ENCODE measurements at places on chromosomes 7 and 10.

- DNase-seq: no peak
Observed at GRCh38 chr10:102599565-102600327, 44.5 kb upstream of the TRIM8 start.

GRCh38 chr10:3260066-3260834, 87.7 kb upstream of the PITRM1 start:
- no peak for DNase-seq

- DNase-seq: no peak
Observed at GRCh38 chr10:3072641-3073360, 5.5 kb downstream of the PFKP start.

- DNase-seq: no peak
Observed at GRCh38 chr7:20219062-20219445, 1.9 kb upstream of the MACC1 start.

DNA sequence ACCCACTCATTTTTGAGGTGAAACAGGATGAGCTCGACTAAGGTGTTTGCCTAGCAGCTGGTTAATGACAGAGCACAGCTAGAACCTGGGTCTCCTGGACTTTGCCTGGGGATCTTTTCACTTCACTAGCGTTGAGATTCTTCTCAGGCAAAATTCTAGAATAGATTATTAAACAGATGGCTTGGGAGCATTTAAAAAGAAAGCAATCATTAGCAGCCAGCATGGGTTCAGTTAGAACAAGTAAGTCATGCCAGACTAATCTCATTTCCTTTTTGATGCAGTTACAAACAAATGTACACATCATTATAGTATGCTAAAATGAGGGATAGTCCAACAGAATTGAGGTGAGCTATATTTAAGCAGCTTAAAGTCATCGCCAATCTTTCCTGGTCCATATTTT, 291.3 kb upstream of the MYO3A start:
- no peak for DNase-seq

- no peak for DNase-seq
Observed at GRCh38 chr7:156198277-156198676, 386.0 kb upstream of the SHH start.

DNA sequence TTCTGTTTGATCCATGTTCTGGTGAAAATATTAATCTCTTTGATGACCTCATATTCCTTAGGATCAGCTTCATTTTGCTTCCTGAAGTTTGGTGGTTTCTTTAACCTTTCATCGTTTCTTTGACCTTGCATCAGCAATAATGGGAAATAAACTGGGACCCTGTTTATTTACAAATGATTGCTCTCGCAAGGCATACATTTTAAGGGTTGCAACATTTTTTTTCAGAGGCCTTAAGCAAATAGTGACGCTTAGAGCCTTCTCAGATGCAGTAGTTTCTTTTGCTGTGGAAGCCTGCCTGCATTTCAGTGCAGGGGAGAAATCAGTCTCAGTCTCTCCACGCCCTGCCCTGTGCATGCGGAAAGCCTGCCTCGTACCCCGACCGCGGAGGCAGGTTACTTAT, 139.1 kb upstream of the NPS start:
- no peak for DNase-seq

- DNase-seq: no peak
Observed at GRCh38 chr10:4532976-4533375, 293.0 kb upstream of the AKR1E2 start.

DNA sequence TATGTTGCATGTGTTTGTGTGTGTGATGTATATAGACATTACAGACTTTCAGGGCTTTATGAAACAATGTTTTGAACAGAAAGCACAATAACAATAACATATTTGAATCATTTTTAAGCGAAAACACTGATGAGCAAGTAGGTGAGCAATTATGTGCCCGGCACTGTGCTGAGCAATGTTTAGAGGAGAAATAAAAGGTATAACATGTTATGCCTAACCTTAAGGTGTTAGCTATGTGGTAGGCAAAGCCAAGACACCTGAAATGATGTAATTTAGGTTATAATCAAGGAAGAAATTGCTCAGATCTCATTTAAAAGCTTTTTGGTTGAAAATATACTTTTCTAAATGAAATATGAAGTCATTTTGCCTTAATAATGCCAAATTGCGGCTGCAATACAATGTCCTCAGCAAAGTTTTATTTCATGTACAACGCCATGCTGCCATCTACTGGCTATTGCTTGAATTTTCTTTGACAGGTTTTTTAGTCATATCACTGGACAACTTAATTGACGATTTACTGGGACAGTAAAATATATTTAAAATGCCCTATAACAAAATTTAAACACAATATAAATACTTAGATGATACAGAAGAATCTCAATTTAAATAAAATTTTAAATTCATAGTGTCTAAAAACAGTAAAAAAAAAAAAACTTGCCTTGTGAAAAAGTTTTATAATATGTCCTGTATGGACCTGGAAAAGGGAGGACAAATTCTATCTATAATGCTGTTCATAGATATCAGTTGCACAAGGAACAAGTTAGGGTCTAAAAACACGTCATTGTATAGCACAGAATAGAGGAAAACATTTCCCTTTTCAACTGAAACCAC, 131.1 kb upstream of the CDK1 start:
- no peak for DNase-seq

- DNase-seq: no peak
Observed at GRCh38 chr10:11177926-11178471, 160.3 kb downstream of the CELF2 start.

- no peak for DNase-seq
Observed at GRCh38 chr7:100599911-100600729, 2.0 kb upstream of the PCOLCE start.

DNA sequence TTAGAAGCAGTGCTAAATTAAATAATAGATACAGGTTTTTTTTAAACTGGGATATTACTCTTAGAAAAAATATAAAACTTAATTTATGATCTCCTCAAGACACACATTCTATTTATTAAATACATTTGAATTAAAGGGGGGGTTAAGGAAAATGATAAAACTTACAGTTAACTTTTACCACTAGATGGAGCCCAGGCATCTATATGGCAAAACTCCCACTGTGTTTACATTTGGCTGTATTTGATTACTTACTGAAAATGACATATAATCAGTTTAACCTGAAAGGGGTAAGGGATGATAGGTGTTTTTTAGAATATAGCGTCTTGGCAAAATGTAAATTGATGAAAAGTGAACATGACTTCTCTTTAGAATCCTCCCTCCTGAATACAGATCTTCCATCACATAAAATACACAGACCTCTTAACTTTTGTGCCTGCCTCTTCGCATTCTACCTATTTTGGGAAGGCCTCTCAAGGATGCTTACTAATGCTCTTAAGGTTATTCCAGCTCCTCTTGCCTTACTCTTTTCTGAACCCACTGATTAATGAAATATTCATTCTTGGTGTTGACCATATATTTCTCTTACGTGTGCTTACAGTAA, 235.7 kb downstream of the AGMO start:
- no peak for DNase-seq

DNA sequence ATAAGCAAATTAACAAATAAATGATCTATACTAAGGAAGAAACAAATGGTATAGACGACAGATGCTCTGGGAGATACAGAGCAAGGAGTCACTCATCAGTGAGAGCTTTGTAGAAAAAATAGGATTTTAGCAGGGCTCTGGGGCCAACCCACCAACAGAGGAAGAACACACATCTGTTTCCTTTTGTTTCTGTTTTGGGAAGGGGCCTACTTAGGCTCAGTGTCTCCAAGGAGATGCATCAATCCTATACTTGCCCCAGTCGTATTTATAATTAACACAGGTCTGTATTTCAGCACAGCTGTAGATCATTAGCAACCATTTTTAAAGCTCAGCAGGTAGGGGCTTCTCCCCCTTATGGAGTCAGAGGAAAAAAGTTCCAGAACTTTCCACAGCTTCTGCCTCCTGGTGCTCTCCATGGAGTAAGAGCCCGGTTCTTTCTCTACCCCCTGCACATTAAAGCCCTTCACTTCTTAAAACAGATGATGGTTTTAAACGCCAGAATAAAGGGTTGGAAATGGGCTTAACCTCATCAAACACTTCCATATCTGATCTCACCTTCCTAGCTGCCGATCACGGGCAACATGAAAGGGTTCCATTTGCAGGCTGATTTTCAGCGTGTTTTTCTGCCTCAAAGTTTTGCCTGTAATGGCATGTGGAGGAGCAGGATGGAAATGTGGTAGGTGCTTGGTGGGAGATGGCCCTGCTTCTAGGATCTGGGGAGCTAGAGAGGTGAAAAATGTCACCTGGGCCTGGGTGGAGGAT, 291.7 kb downstream of the TCF7L2 start:
- no peak for DNase-seq

GRCh38 chr7:27148756-27149641, 1.4 kb upstream of the HOXA6 start:
- no peak for DNase-seq

DNA sequence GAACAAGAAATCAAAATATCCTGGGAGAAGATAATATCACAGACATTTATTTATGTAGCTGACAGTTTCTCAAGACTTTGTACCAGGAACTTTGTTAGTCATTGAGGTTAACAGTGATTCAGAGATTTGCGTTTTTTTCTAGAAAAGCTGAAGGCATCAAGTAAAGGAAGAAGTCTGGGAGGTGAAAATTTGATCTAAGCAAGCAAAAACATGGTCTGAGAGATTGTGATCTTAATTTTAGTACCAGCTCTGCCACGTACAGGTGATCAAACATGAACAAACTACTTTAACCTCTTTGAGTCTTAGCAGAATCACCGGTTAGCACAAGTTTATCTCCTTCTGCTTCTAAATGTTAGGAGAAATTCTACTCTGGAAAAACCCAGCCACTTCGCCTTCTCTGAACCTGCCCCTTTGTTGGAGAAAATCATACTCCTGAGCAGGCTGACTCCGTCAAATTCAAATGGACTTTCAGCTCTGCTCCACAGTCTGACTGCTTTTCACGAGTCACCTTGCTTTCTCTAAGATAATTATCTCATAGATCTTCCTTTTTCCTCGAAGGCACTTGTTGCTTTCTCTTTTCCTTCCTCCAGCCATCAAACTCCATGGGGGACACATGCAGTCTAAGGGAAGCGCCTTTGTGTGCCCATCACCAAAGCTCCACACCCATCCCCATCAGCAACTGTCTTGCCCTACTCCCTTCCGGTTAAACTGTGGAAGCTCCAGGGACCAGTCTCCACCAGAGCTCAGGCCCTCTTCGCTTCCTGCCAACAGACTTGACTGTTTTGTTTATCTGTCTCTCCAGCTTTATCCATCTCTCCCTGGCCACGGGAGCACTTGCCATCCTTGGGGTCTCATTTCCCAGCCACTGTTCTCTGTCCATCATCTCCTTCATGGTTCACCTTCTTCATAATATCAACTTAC, 86.3 kb downstream of the PRKCQ start:
- no peak for DNase-seq

DNA sequence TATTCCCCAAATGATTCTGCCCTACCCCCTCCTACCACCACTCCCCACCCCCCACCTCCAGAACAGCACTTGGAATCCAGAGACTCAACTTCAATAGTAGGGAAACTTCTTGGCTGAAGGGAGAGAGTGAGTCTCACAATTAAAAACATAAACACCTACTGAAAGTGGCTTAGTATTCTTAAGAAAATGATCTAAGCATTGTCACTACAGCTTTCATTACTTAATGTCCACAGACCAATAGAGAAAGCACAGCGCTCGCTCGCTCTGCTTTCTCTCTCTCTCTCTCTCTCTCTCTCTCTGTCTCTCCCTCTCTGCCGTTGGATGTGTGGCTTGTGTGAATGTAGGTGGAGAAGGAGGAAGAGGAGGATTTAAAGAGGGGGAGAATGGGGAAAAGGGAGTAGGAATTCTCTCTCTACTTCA, 1.5 kb upstream of the SEMA3A start:
- DNase-seq: no peak

DNA sequence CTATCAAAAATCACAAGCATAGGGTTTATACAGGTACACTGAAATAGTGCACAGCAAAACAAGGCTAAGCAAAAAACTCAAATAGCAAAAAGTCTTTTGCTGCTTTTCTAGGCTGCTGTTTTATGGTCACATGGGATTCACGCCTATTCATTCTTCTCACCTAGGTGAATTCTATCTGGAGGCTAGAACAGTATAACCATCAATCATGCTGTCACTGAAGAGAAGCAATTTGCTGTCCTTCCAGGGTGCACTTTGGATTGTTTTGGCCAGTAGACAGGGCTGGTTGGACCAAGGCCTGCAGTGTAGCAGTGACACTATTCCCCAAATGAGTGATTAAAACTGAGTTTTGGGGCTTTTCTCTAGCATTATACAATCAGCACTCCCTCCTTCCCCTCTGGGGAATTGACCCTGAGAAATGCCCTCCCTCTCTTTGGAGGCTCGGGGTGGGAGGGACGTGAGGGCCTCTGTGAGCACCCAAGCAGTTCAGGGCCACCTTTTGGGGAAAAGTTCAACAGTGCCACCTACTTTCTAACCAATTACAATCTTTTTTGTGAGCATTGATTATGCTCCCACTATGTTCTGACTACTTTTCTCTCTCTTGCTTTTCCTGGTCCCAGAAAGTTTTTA, 16.2 kb upstream of the SND1 start:
- no peak for DNase-seq

GRCh38 chr7:93894966-93895640, 4.5 kb upstream of the TFPI2 start:
- DNase-seq: peak; percentile 91

- DNase-seq: no peak
Observed at GRCh38 chr7:73749931-73750776, 11.6 kb upstream of the ABHD11 start.

- no peak for DNase-seq
Observed at GRCh38 chr7:155129789-155130188, 59.7 kb downstream of the HTR5A start.

DNA sequence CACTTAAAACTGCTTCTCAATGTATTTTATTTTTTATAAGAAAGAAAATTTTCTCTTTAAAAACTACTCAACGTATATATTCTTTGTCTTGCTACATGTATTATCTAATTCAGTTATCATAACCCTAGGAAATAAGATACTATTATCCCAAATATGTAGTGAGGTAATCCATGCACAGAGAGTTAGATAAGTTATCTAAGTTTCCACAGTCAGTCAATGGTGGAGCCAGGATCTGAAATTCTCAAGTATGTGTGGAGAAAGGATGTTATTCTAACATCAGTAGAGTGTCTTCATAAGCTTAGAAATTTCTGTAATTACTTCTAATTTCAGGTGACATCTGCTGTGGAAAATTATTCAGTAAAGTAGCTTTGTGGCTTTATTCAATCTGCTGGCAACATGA, 239.9 kb downstream of the CSTF2T start:
- no peak for DNase-seq

DNA sequence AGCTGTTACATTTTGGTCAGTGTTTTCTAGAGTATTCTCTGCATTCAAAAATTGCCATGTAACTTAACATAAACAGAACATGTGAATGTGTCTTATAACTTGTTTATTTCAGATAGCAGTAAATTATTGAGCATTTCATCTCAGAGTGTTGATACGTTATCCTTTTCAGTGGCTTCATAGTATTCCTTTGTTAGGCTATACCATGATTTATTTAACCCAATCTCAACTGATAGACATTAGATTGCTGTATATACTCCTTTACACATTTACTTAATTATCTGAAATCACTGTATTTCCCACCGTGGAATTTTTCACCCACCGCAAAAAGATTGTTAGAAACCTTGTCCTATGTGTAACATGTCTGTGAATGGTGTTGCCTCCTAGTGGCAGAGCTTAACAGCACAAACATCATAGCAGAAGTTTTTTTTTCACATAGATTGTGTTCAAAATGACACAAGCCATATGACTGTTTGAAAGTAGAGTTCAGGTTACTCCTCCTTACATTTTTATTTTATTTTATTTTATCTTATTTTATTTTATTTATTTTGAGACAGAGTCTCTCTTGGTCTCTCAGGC, 21.4 kb downstream of the SLF2 start:
- no peak for DNase-seq

GRCh38 chr7:28748933-28749584, 209.1 kb downstream of the TRIL start:
- no peak for DNase-seq

- no peak for DNase-seq
Observed at GRCh38 chr10:7789390-7789789, 1.4 kb downstream of the ATP5F1C start.
